Regular cardiac myocyte (primary cell): ENCODE measurements at places on chromosomes 2 and 18. TPM values are rescaled to one million over a fixed set of nuclear protein-coding genes. Genes with fewer than 3 reads are reported as not detected.

The GCG gene
- not detected in 2 replicates for total RNA-seq

The ANKRD30B gene
- 0.96 and 4.5 TPM in 2 replicates for total RNA-seq

The SCYGR7 gene
- total RNA-seq: not detected in 2 replicates

The SKOR2 gene
- not detected in 2 replicates for total RNA-seq

The IL1RL2 gene
- total RNA-seq: 1.7 and 2.3 TPM in 2 replicates
